ENCODE measurements at places on chromosomes 3 and 15. TPM values are rescaled to one million over a fixed set of nuclear protein-coding genes. Genes with fewer than 3 reads are reported as not detected.

Gene PIGZ
- 2.9 TPM for total RNA-seq

Gene PRICKLE2
- 13.0 TPM for total RNA-seq

Gene RASGRF1
- 0.34 TPM for total RNA-seq

Gene SCN11A
- total RNA-seq, result not detected

Gene FILIP1L
- total RNA-seq, result 0.36 TPM

Gene TMOD3
- 22.7 TPM for total RNA-seq

Gene CKMT1B
- not detected for total RNA-seq

Gene RHOV
- total RNA-seq, result not detected

Data from melanocyte of skin (primary cell).